Activated naive CD4-positive, alpha-beta T cell treated with Interleukin-2 at 50 U/mL for 16 hours (primary cell): ENCODE measurements at places on chromosomes 16 and 17.
A peak's percentile ranks its signal among the peaks of the same experiment; 100 is the strongest.

DNA sequence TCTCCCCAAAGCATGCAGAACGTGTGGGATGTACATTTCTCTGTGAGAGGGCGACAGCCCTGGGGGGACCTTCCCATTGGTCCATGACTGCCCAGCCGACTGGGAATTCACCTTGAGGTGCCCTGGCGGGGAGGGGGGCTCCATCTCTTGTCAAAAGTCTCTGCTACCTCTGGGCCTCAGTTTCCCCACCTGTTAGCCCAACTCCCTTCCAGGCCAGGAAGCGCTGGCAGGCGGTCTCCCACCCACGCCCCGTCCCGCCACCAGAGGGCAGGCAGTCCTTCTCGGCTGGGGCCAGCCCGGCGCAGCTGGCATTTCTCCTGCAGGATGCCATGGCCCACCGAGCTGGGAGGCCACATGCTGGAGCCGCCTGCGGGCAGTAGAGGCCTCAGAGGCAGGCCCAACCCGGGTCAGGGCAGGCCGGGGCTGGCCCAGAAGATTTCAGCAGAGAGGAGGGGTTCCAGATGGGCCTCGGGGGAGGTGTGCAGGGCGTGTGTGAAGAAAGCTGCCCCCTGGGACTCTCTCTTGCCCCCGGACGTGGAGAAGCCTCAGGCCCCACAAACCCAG is 16.6 kb downstream of the CD7 start:
- DNase-seq: peak; percentile 65

- DNase-seq: no peak
Observed at GRCh38 chr17:76540381-76541300, 797 bp downstream of the PRCD start.

- no peak for DNase-seq
Observed at GRCh38 chr17:62911114-62911513, 54.9 kb upstream of the TANC2 start.

DNA sequence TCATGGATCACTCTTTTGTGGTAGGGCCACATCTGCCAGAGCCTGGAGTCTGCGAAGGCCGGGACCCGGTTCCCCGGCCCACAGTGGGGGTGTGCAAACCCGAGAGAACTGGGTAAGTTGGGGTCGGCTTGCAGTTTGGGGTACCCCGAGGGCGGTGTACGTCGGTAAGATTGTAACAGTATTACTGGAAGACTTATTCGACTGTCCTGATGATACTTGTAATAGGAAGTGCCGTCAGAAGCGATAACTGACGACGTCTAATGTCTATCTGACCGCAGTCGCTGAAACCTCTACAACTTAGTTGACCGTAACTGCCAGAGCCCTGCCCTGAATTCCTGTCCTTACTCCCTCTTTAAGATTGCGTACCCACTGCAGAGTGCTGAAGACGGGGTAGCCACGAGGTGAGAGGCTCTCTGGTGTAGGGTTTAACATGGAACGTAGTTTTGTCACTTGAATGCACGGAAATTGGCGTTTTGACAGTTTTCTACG is 24.0 kb downstream of the TRPV2 start:
- DNase-seq: peak; percentile 30

DNA sequence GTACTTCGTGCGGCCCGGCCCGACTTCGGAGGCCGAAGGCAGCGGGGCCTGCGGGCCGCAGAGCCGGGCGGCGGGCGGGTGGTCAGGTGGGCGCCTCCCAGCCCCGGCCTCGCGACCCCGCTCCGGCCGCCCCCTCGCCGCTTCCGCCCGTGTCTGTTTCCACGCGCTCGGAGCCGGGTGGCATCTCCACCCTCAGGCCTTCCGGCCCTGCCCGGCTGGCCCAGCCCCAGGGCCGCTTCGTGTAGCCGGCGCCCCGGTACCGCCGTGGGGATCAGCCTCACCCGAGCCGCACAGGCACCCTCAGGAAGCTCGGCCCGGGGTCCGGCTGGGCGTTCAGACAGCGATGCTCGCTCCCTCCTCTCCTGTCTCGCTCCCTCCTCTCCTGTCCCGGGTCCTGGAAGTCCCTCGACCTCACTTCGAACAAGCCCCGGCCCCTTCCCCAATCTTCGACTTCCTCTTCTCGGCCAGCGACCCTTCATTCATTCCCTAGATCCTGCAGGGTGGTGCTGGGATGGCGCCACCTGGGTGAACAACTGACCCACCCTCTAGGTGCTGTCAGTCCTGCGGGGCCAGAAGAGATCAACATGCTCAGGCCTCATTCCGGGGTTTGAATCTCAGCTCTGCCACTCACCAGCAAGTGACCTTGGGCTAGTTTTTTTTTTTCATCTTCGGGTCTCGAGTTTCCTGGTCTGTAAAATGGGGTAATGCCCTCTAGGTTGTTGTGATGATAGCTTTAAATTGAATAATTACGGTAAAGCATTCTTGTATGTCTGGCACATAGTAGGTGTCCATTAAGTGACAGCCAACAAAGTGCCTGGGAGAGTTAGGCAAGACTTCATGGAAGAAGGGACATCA is 610 bp downstream of the VPS4A start:
- DNase-seq: peak; percentile 43

GRCh38 chr16:78993346-78993745 is 607.2 kb downstream of the MAF start:
- no peak for DNase-seq

DNA sequence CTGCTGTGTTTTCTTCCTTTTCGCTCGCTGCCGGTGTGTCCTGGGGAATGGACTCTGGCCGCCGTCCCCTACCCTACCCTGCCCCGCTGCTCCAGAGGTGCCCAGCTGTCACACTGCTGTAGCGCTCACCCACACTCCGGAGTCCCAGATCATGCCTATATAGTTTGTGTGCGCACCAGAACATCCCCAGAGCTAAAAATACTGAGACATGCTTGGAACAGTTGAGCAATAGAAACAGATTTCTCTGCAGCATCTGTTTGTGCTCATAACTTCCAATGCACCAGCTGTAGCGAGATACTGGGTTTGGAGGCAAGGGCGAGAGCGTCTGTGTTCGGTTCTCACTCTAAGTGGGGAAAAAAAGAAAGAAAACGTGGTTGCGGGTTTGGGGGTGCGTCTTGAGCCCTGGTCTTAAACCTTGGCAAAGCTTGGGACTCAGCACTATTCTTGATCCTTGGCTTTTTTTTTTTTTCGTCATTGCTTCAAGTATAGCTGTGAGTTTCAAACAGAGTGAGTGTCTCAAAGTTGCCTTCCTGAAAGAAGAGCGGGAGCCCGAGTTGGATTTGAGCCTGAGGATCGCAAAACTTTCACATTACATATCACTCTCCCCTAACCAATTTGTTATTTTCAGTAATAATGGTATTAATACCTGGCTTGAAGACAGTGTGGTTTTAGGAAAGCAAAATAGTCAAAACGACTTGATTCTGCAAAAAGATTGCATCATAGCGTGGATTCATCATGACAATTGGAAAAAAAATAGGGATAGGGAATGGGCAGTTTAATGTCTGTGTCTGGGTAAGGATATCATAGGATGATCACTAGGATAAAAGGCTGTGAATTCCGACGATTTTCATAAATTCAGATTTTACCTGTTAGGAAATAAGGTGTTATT is 621 bp downstream of the KCNJ2 start:
- DNase-seq: no peak

DNA sequence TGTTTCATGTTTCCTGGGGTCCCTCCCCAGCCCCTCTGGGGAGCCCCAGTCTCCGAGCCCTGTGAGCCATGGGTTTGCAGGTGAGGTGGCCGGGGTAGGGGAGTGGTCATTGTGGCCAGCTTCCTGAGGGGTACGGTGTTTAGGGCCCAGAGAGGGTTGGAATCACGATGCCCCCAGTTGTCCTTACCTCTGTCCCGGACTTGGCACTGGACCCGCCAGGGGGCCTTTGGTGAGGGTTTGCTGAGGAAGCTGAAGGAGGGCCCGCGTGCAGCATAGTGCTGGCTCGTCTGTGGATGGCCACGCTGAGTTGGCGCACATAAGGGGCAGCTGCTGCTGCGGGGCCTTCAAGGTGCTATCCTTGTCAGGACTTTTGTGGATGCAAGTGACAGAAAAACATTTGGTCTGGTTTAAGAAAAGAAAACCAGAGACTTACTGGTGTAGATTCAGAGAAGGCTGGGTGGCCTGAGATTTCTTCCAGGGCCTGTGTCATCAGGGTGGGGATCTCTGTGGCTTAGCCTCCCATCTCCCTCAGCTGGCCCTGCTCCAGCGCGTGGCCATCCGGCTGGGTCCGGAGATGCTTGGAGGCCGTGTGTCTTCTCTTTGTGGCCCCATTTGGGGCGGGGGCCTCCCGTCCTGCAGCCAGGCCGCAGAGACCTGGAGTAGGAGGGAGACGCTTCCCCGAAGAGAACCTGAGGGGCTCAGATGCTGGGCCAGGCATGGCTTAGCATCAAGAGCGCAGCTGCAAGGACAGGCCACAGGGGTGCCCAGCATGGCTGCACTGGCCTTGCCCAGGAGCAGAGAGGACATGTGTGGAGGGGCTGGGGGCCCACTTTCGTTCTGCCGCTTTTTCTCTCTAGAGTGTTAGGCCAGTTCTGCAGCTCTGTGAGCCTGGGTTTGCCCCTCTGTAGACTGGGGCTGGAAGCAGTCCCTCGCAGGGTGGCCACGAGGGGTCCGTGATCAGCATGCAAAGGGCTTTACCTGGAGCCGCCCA is 33.7 kb upstream of the NUDT16L1 start:
- DNase-seq: no peak

- no peak for DNase-seq
Observed at GRCh38 chr17:31274252-31274651, 22.8 kb downstream of the OMG start.

GRCh38 chr16:81469710-81470535 is 25.3 kb downstream of the CMIP start:
- peak; percentile 19 for DNase-seq

DNA sequence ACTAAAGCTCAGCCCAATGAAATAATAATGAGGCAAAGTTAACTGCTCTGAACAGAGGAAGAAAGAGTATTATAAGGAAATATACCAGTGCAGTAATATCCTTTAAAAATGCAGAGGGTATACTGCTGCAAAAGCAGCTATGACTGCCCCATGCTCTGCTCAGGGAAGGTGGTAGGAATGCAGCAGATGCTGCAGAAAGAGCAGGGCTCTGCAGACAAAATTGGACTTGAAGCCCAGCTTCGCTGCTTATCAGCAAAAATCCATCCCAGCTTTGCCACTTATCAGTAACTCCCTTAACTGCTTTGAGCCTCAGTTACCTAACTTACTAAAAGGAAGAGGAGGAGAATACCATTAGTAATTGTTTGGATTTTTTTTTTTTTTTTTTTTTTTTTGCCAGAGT is 533.8 kb upstream of the CDH5 start:
- DNase-seq: no peak

DNA sequence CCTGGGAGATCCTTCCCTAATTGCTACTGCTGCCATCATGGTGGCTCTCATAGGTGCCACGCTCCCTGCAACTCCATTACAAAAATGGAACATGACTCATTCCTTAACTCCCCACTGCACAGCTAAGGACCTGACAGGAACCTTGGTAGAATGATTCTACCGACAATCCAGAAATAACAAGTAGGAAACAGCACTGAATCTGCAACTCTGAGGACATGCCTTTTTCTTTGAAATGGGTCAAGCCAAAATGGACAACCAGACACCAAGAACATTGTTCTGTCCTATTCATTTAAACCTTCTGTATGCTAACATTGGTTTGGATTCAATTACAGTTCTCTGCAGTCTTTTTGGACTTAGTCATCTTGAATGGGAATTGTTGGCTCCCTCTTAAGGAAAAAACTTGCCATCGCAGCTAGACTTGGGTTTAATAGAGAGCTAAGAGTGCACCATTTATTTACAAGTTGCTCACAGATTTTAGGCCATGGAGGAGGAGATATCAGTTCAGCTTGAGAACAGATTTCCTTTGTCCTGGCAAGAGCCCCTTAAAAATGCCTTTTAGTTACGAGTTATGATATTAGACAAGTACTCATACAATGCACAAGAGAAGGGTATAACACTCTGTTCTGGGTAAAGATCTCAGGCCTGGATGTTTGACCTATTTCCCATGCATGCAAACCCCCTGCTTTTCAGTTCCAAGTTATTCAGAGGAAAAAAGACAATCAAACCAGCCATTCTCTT is 20.9 kb upstream of the NSRP1 start:
- no peak for DNase-seq

GRCh38 chr17:80036715-80037477 is 454 bp downstream of the CCDC40 start:
- peak; percentile 35 for DNase-seq

GRCh38 chr17:78502611-78503148 is 74.5 kb downstream of the DNAH17 start:
- no peak for DNase-seq

DNA sequence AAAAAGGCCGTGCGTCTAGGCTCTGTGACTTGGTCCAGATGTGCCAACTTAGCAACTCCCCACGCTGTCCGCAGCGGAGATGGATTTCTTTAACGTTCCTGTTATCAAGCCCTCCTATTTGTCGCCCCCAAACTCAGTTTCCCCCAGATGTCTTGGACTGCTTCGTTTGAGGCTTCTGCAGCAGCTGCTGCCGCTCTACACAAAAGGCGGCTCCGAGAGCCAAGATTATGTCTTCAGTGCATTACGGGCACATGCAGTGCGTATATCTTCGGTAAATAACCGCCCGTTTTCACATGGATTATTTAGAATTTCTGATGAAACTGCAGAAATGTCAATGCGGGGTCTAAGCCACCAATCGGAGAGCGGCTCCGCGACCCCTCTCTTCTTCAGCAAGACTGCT is 240.6 kb upstream of the ZFHX3 start:
- no peak for DNase-seq

GRCh38 chr17:76453431-76453743 is 435 bp upstream of the UBE2O start:
- no peak for DNase-seq

DNA sequence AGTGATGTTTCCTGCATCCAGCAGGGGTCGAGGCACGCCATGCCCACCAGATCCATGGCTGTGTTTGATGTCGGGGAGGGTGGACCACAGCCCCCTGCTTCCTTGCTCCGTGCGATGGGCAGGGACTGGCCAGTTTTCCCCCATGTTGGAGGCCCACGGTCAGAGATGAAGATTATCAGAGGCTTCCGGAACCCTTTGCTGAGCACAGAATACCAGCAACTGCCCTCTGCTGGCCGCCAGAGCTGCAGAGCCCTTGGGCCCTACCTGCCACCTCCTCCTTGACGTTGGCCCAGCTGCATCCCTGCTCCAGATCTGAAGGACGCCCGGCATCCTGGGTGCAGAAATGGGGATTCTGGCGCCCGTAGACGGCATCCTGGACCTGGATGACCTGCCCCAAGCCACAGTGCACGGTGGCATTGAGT is 23.7 kb upstream of the BCO1 start:
- DNase-seq: no peak

GRCh38 chr16:66520406-66521170 is 29.3 kb downstream of the TK2 start:
- DNase-seq: no peak

GRCh38 chr17:79047291-79047920 is 23.4 kb downstream of the C1QTNF1 start:
- no peak for DNase-seq
